Small intestine (tissue), 16 donors: ENCODE measurements at places on chromosomes 7 and 10. TPM values are rescaled to one million over a fixed set of nuclear protein-coding genes. Genes with fewer than 3 reads are reported as not detected.

GRCh38 chr7:47902013-47902412 lies 46.3 kb downstream of the PKD1L1 start:
- DNase-seq = no peak
- H3K4me3 ChIP-seq = no peak overlapping the region
- no peaks in the 10 kb centered on the region for H3K4me1 ChIP-seq
- H3K27me3 ChIP-seq = no peaks in the 10 kb centered on the region
- H3K36me3 ChIP-seq = no peaks in the 10 kb centered on the region

- no peaks in the 10 kb centered on the region for H3K36me3 ChIP-seq
- H3K4me3 ChIP-seq = no peak overlapping the region
- H3K27me3 ChIP-seq = no peaks in the 10 kb centered on the region
- DNase-seq = no peak
- H3K4me1 ChIP-seq = no peaks in the 10 kb centered on the region
Observed at GRCh38 chr7:9498303-9498702, 1064.9 kb downstream of the NXPH1 start.

DNA sequence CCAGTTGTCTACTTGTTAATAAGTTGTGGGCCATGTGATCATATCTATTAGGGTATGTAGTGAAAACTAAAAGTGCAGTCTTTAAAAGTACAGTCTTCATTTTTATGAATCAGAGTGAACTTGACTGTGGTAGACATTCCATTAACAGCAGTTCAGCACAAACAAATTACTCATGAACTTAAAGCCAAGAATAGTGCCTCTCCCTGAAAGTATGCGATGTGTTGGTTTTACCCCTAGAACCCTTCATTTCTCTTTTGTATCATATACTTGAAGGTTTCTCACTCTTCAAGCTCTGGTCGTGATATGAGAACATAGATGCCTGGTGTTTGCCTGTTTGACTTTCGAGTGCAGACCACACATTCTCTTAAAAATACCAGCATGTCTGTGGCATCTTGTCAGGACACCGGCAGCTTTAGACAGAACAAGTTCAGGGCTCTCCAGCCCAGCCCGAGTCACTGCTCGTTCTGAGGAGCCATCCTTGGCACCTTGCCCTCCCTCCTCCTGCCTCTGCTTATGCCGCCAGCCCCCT lies 159.3 kb downstream of the LCOR start:
- DNase-seq = no peak
- no peak overlapping the region for H3K4me3 ChIP-seq
- H3K4me1 ChIP-seq = peaks cover 10% of the 10 kb centered on the region
- H3K27ac ChIP-seq = no peak overlapping the region

DNA sequence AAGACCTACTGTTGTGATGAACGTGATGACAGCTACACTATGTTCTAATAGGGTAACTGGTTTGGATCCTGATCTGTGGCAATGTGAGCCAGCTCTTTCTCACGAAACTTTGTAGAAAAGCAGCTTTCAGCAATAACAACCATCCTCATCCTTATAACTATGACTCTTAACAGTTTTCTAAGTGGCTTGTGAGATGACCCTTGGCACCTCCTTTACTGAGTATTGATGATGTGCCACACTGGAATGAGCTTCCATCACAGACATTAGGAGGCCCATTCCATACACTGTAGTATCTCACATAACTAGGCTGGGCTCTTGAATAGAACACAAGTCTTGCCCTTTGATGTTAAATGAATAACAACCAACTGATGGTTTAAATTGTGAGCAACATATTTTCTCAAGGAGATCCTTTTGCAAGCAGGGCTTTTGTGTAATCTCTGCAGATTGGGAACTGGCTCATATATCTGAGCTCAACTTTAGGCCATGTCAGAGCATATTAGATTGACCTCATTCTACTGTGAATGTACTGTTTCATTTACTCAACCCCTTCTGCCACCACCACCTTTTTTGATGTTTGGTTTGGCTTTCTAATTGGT lies 46.4 kb downstream of the MYPN start:
- H3K36me3 ChIP-seq = no peaks in the 10 kb centered on the region
- H3K4me1 ChIP-seq = no peaks in the 10 kb centered on the region
- H3K27me3 ChIP-seq = no peaks in the 10 kb centered on the region
- DNase-seq = no peak

DNA sequence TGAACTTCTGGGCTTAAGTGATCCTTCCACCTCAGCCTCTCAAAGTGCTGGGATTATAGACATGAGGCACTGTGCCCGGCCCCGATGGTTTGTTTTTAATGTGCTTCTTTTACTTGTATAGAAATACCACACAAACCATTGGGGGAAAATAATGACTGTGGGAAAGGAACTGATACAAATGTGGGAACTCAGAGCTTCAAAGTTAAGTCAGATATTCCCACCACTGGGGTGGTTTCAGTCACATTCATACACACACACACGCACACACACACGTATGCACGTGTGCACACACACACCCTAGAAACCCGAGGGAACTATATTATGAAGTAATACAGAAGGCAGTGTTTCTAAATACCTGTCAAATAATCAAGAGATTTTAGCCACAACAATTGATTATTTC lies 17.0 kb downstream of the CPA4 start:
- H3K4me3 ChIP-seq = no peak overlapping the region
- H3K4me1 ChIP-seq = no peaks in the 10 kb centered on the region
- H3K27ac ChIP-seq = no peak overlapping the region
- no peak for DNase-seq
- H3K36me3 ChIP-seq = no peaks in the 10 kb centered on the region

GRCh38 chr10:72229261-72230251 lies 13.5 kb upstream of the ASCC1 start:
- no peak overlapping the region for H3K4me3 ChIP-seq
- H3K27ac ChIP-seq = peak overlapping the region; percentile 63
- no peak for DNase-seq
- H3K4me1 ChIP-seq = no peaks in the 10 kb centered on the region

DNA sequence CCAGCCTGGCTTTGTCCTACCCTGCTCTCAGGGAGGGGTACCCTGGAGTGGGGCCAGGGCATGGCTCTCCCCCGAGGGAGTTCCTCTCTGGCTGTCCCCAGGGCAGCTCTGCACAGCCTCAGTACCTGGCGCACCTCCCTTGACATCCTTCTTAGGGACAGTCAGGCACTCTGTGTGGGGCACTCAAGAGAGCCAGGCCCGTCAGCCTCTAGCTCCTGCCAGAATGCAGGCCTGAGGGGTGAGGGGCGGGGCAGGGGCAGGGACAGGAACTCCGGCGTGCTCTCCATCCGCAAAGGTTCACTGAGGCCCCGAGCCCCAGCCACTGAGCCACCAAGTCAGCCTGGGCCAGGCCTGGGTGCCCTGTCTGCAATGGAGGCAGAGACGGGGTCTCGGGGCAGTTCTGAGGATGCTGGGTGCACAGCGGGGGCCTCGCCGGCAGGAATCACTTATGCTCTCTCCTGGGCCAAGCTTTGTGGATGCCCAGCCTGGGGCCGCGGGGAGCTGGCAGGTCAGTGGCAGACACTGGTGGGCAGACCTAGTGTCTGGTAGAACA lies 10.1 kb downstream of the LIMK1 start:
- peak overlapping the region; percentile 33 for H3K4me3 ChIP-seq
- H3K27ac ChIP-seq = peak overlapping the region; percentile 85
- H3K27me3 ChIP-seq = no peaks in the 10 kb centered on the region
- H3K36me3 ChIP-seq = peaks cover 30% of the 10 kb centered on the region

- DNase-seq = no peak
- no peak overlapping the region for H3K27ac ChIP-seq
- H3K4me3 ChIP-seq = no peak overlapping the region
- H3K36me3 ChIP-seq = no peaks in the 10 kb centered on the region
Observed at GRCh38 chr7:82275342-82275741, 168.2 kb downstream of the CACNA2D1 start.

DNA sequence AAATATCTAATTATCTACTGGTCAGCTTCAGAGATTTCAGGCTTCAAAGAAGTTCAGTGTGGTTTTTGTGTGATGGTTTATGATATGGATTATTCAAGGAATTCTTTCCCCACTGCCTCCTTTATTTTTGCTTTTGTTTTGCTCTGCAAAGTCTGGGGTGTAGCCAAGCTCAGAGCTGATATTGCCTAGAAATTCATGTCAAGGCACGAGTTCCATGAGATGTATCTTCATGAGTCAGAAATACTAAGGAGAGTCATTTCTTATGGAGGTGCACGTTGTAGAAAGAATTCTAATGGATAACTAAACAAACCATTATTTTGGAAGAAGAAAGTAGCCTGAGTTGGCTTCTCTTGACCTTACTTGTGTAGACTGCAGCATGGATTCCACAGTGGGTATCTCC lies 37.4 kb downstream of the VIM start:
- no peak overlapping the region for H3K4me3 ChIP-seq
- no peaks in the 10 kb centered on the region for H3K27me3 ChIP-seq
- no peak for DNase-seq
- H3K36me3 ChIP-seq = no peaks in the 10 kb centered on the region
- no peaks in the 10 kb centered on the region for H3K4me1 ChIP-seq

- H3K4me1 ChIP-seq = no peaks in the 10 kb centered on the region
- H3K36me3 ChIP-seq = no peaks in the 10 kb centered on the region
- no peak overlapping the region for H3K4me3 ChIP-seq
- no peak overlapping the region for H3K27ac ChIP-seq
- no peaks in the 10 kb centered on the region for H3K27me3 ChIP-seq
- DNase-seq = no peak
Observed at GRCh38 chr7:19690736-19691135, 18.1 kb downstream of the POLR1F start.

- no peak for DNase-seq
- H3K4me1 ChIP-seq = no peaks in the 10 kb centered on the region
- no peak overlapping the region for H3K27ac ChIP-seq
- no peaks in the 10 kb centered on the region for H3K27me3 ChIP-seq
Observed at GRCh38 chr7:12539681-12540080, 30.8 kb upstream of the SCIN start.

DNA sequence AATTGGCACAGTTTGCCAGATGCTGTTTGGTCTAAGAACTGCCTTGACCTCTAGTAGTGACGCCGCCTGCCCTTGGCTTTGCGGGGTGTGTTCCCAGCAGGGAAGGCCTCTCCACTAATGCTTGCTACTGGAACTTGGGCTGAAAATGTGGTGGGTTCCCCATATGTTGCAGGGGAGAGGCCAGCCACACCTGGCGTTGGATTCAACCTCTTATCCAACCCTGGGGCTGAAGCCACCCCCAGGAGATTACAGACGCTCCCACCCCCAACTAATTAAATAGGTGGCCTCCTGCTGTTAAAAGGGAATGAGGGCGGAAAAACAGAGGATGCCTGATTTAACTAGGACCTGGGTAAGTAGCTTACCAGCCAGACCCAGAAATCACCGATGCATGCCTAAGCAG lies 19.2 kb upstream of the ATOH7 start:
- no peaks in the 10 kb centered on the region for H3K4me1 ChIP-seq
- no peak overlapping the region for H3K4me3 ChIP-seq
- H3K27ac ChIP-seq = no peak overlapping the region
- no peaks in the 10 kb centered on the region for H3K27me3 ChIP-seq

DNA sequence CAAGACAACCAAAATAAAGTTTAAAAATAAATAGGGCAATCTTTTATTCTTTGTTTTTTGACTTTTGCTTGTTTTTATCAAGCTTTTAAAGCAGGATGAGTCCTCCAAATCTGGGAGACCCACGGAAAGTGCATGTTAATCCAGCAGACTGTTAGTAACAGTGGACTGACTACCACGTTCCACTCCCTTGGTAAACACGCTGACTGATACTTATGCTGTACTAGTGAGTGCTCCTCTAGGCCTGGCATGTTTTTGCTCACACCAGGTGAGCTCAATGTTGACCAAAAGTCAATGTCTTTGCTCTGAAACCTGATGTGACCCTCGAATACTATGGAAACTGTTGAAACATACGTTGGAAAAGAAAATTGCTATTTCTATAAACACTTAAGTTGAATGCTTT lies 88.4 kb downstream of the KIAA1549 start:
- DNase-seq = no peak
- H3K4me1 ChIP-seq = no peaks in the 10 kb centered on the region
- H3K36me3 ChIP-seq = no peaks in the 10 kb centered on the region
- no peak overlapping the region for H3K4me3 ChIP-seq

GRCh38 chr10:109902992-109903947 lies 20.0 kb downstream of the XPNPEP1 start:
- peaks cover 49% of the 10 kb centered on the region for H3K4me1 ChIP-seq
- no peak overlapping the region for H3K4me3 ChIP-seq
- no peaks in the 10 kb centered on the region for H3K27me3 ChIP-seq
- peaks cover 3% of the 10 kb centered on the region for H3K36me3 ChIP-seq

- H3K27ac ChIP-seq = no peak overlapping the region
- H3K4me1 ChIP-seq = no peaks in the 10 kb centered on the region
Observed at GRCh38 chr7:33721895-33722294, 183.4 kb upstream of the BMPER start.

GRCh38 chr10:124123156-124123555 lies 29.8 kb upstream of the CHST15 start:
- H3K4me3 ChIP-seq = no peak overlapping the region
- H3K36me3 ChIP-seq = no peaks in the 10 kb centered on the region
- H3K27ac ChIP-seq = no peak overlapping the region

DNA sequence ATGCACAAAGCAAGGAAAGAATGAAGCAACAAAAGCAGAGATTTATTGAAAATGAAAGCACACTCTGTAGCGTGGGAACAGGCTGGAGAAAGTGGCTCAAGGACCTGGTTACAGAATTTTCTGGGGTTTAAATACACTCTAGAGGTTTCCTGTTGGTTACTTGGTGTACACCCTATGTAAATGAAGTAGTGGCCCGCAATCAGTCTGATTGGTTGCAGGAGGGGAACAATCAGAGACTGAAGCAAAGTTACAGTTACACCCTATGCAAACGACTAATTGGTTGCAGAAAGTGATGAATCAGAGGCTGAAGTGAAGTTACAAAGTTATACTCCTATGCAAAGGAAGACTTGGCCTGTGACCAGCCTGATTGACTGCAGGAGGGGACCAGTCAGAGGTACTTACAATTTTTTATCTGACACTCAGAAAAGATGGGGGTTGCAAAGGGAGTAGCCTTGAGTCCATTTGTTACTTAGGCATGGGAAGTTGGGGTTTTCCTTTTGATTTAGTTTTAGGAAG lies 3.6 kb upstream of the MTPN start:
- no peaks in the 10 kb centered on the region for H3K4me1 ChIP-seq
- no peaks in the 10 kb centered on the region for H3K36me3 ChIP-seq
- no peaks in the 10 kb centered on the region for H3K27me3 ChIP-seq
- H3K27ac ChIP-seq = no peak overlapping the region
- peak; percentile 57 for DNase-seq
- no peak overlapping the region for H3K4me3 ChIP-seq

- DNase-seq = peak; percentile 82
- H3K4me3 ChIP-seq = no peak overlapping the region
- peaks cover 24% of the 10 kb centered on the region for H3K4me1 ChIP-seq
- H3K27me3 ChIP-seq = no peaks in the 10 kb centered on the region
- no peaks in the 10 kb centered on the region for H3K36me3 ChIP-seq
Observed at GRCh38 chr7:140989068-140989467, 25.7 kb downstream of the MRPS33 start.

GRCh38 chr7:144827621-144828020 lies 8.2 kb downstream of the TPK1 start:
- no peaks in the 10 kb centered on the region for H3K27me3 ChIP-seq
- no peak for DNase-seq
- H3K27ac ChIP-seq = no peak overlapping the region
- H3K36me3 ChIP-seq = no peaks in the 10 kb centered on the region
- no peaks in the 10 kb centered on the region for H3K4me1 ChIP-seq

- no peak overlapping the region for H3K27ac ChIP-seq
- peak; percentile 65 for DNase-seq
- H3K4me3 ChIP-seq = no peak overlapping the region
Observed at GRCh38 chr10:18984531-18984930, 64.1 kb upstream of the MALRD1 start.

ERVW-1 gene
- polyA plus RNA-seq = not detected

ZNF746 gene
- polyA plus RNA-seq = 7.2 TPM

DGKB gene
- polyA plus RNA-seq = not detected

SDHAF3 gene
- 18.9 TPM for polyA plus RNA-seq
